Renal cortical epithelial cell (primary cell): ENCODE measurements at places on chromosomes 1 and 21. TPM values are rescaled to one million over a fixed set of nuclear protein-coding genes. Genes with fewer than 3 reads are reported as not detected.

Gene MAN1C1
- 0.10 TPM in 1 of 2 replicates, not detected in the other for total RNA-seq

Gene SPATA45
- 0.30 TPM in 1 of 2 replicates, not detected in the other for total RNA-seq

Gene CDK11A
- 3.6 and 15.1 TPM in 2 replicates for total RNA-seq

Gene FAM177B
- not detected in 2 replicates for total RNA-seq

Gene ATP1A2
- 0.10 TPM in 1 of 2 replicates, not detected in the other for total RNA-seq

Gene TNFRSF18
- total RNA-seq: 0.50 TPM in 1 of 2 replicates, not detected in the other

Gene PALMD
- 0.20 TPM in 1 of 2 replicates, not detected in the other for total RNA-seq

Gene KCNN3
- under 0.01 TPM in 1 of 2 replicates, not detected in the other for total RNA-seq

Gene CD1D
- total RNA-seq: 0.75 and 1.4 TPM in 2 replicates
